Omental fat pad (tissue), 4 donors: ENCODE measurements at places on chromosomes 7 and 10.

DNA sequence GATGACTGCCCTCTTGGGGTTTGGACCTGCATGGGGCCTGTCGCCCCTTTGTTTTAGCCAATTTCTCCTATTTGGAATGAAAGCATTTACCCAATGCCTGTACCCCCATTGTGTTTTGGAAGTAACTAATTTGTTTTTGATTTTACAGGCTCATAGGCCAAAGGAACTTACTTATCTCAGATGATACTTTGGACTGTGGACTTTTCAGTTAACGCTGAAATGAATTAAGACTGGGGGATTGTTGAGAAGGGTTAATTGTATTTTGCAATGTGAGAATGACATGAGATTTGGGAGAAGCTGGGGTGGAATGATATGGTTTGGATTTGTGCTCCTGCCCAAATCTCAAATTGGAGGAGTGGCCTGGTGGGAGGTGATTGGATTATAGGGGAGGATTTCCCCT, 185.8 kb upstream of the PHYHIPL start:
- no peak for DNase-seq

GRCh38 chr7:25437308-25437707, 209.0 kb upstream of the NPVF start:
- no peak for DNase-seq

GRCh38 chr10:11824376-11824775, 1.2 kb downstream of the PROSER2 start:
- DNase-seq = no peak

GRCh38 chr7:72040641-72041040, 371.5 kb downstream of the CALN1 start:
- no peak for DNase-seq

DNA sequence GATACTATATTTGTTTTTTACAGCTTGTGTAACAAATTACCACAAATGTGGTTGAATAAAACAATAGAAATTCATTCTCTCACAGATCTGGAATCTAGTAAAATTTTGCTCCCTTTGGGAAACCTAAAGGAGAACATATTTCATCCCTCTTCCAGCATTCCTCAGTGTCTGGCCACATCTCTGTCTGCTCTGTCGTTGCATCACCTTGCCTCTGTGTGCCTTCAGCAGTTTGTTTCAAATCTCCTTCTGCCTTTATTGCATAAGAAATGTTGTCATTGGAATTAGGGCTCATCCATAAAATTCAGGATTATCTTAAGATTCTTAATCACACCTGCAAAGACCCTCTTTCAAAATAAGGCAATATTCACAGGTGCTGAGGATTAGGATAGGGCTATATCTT, 14.5 kb downstream of the OR2A14 start:
- no peak for DNase-seq

DNA sequence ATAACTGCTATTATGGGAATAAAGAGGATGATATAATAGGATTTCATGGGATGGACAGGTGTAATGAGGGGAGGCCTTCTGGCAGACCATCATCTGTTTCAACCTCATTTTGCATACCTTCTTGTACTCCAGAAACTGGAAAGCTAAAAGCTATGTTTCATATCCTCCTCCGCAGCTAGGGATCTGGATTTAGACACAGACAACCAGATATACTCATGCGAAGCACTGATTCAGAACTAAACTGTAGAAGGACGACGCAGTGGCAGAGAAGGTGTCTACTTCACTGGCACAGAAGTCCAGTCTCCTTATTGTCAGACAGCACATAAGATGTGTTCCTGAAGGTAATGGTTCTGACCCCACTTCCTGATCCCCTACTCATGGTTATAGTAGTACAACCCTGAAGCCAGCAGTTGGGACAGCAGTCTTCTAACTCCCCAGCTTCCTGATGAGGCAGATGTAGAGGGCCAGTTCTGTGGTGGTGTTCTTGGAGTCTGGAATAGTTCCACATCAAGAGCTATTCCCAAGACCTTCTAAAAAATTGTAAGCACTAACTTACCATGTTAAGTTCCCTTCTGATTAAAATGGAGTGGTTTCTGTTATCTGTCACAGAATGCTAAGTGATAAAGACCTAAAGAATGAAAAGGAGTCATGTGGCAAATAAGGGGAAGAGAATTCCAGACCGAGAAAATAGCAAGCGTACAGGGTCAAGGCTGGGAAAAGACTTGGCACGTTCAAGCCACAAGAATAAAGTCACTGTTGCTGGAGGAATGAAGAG, 550.3 kb downstream of the GRM8 start:
- no peak for DNase-seq

- DNase-seq = no peak
Observed at GRCh38 chr7:132656846-132657776, 80.8 kb upstream of the PLXNA4 start.

DNA sequence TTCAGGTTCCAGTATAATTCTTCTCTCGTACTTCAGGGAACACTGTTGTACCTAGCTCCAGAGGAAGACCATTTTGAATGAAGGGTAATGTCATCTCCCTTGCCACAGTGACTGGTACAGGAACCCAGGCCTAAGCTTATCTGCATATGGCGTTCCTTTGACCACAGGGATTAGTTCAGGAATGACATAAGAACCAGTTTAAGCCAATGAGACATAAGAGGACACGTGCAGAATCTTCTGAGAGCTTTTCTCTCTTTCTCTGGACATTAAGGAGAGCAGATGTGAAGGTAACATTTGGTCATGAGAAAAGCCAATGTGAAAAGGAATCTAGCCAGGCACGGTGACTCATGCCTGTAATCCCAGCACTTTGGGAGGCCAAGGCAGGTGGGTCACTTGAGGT, 21.8 kb upstream of the HIBADH start:
- DNase-seq = no peak

DNA sequence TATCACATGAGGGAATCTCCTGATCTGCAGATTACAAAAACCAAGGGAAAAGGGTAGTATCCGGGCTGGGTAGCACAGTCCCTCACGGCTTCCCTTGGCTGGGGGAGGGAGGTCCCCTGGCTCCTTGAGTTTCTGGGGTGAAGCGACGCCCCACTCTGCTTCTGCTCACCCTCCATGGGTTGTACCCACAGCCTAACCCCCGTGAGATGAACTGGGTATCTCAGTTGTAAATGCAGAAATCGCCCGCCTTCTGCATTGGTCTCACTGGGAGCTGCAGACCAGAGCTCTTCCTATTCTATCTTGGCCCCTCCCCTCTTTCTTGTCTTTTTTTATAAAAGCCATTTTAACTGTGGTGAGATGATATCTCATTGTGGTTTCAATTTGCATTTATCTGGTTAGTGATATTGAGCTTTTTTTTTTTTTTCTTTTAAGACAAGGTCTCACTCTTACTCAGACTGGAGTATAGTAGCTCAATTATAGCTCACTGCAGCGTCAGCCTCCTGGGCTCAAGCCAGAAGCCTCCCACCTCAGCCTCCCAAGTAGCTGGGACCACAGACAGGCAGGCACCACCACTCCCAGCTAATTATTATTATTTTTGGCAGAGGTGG, 87.8 kb downstream of the ABCC2 start:
- DNase-seq = no peak

- peak; percentile 48 for DNase-seq
Observed at GRCh38 chr7:150986099-150986512, 4.7 kb upstream of the NOS3 start.

DNA sequence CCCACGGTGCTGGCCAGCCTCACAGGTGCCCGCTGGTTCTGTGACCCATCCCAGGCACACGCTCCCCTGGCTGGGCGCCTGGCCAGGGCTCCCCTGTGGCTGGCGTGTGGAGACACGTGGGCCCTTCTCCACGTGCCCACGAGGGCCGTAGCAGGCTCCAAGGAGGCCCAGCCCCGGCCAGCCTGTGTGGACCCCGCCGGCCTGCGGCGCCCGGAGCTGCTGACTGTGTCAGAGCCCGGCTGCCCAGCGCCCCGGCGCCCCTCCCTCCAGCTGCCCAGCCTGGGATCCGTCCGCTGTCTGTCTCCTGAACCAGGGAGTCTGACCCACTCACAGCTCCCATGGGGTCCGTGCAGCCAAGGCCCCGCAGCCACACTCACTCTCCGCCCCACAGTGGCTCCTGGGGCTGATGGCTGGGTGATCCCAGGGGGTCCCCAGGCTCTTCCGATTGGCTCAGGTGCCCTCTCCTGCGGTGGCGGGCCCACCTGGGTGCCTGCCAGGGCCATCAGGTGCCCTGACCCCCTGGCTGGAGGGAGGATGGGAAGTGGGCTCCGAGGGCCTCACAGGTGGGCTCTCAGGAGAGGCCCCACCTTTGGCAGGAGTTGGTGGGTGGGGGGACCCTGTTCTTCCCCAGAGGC, 9.6 kb downstream of the TMEM184A start:
- DNase-seq = no peak

GRCh38 chr10:124470544-124471434, 9.2 kb downstream of the LHPP start:
- DNase-seq = no peak

DNA sequence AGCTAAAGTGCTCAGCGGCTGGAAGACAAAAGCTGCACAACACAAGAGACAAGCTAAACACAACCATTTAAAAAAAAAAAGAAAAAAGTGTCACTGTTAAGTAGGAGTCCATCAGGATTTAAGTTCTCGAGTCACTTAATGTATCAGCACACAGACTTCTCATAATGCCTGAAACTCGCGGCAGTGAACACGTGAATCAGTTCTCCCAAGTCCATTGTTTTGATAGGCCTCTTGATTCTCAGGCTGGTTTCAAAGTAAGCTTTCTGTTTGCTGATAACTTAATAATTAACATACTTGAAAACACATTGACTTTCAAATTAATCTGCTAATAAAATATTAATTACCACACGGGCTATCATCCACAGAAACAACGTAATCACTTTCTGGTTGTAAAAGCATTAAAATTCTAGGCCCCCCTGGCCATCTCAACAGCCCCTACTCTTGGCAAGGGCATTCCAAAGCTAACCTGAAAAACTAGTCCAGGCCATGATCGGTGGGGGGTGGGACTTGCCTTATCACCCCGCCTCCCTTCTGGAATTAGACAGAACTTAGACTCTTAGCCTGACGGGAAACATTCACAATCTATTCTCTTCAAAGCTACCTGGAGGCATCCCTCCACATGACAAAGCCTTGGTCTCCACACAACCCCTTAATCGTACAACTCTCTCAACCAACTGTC, 129.0 kb downstream of the DIP2C start:
- DNase-seq = no peak

DNA sequence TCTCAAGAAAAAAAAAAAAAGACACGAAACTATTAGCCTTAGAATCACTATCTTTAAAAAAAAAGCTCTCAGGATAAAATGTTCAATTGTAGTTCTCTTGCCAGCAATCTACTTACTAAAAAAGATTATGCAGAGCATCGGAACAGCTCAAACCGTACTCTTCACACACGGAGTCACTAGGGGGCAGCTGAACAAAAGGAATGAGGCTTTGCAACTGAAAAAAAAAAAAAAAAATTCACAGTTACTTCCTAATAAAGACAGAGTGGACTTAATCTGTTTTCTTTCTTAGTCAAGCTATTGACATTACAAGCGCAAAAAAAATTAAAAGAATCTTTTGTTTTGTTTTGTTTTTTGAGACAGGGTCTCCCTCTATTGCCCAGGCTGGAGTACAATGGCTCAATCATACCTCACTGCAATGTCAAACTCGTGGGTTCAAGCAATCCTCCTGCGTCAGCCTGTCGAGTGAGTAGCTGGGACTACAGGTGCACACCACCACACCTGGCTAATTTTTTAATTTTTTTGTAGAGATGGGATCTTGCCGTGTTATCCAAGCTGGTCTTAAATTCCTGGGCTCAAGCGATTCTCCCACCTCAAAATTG, 11.5 kb downstream of the PMS2 start:
- DNase-seq = no peak

GRCh38 chr10:46309511-46310142, 22.8 kb downstream of the ANTXRL start:
- DNase-seq = no peak

- DNase-seq = no peak
Observed at GRCh38 chr10:34759837-34760215, 55.3 kb downstream of the PARD3 start.

- DNase-seq = no peak
Observed at GRCh38 chr10:128147669-128148068, 21.4 kb upstream of the MKI67 start.

GRCh38 chr10:78492424-78492823, 458.8 kb downstream of the RPS24 start:
- DNase-seq = no peak

- no peak for DNase-seq
Observed at GRCh38 chr10:129841071-129841470, 123.0 kb downstream of the EBF3 start.
